Hepatocyte (in vitro differentiated cells): ENCODE measurements at places on chromosomes 12 and 14. TPM values are rescaled to one million over a fixed set of nuclear protein-coding genes. Genes with fewer than 3 reads are reported as not detected.

DNA sequence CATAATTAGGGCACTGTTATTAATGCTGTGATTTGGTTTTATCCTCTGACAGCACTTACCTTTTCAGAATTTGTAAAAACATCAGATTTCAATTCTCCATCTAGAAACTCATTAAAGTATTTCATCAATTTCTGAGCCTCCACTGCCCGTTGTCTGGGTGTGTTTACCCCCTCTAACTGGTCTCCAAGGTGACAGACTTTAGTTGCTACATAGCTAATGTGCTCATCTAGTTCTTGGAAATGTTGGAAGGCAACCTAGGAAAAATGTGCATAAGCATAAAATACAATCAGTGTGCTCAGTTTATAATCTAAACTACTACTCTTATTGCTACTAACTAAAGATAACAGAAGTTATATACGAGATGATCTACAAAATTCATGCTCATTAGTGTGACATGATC, 24.6 kb downstream of the EXOC5 start:
- H3K27me3 ChIP-seq: no peaks in the 10 kb centered on the region
- DNase-seq: no peak
- no peaks in the 10 kb centered on the region for H3K4me1 ChIP-seq
- no peaks in the 10 kb centered on the region for H3K36me3 ChIP-seq
- H3K27ac ChIP-seq: no peak overlapping the region

GRCh38 chr12:29783773-29784666, at the start of gene TMTC1:
Gene TMTC1, minus strand, starts transcription at chr12:29783942. Its CDS starts 191 bp downstream, at chr12:29783751.
- peak within 1 kb of the TSS; percentile 78 for H3K4me3 ChIP-seq
- H3K36me3 ChIP-seq: no peaks in the 10 kb centered on the region
- DNase-seq: peak; percentile 81
- peak within 1 kb of the TSS; percentile 71 for H3K27ac ChIP-seq
- H3K27me3 ChIP-seq: peaks cover 31% of the 10 kb centered on the region

- H3K4me3 ChIP-seq: no peak overlapping the region
- no peak overlapping the region for H3K27ac ChIP-seq
- H3K27me3 ChIP-seq: no peaks in the 10 kb centered on the region
- peaks cover 7% of the 10 kb centered on the region for H3K4me1 ChIP-seq
- H3K36me3 ChIP-seq: no peaks in the 10 kb centered on the region
These were observed 24.4 kb downstream of the FBXW8 start for GRCh38 chr12:116934908-116935705.

DNA sequence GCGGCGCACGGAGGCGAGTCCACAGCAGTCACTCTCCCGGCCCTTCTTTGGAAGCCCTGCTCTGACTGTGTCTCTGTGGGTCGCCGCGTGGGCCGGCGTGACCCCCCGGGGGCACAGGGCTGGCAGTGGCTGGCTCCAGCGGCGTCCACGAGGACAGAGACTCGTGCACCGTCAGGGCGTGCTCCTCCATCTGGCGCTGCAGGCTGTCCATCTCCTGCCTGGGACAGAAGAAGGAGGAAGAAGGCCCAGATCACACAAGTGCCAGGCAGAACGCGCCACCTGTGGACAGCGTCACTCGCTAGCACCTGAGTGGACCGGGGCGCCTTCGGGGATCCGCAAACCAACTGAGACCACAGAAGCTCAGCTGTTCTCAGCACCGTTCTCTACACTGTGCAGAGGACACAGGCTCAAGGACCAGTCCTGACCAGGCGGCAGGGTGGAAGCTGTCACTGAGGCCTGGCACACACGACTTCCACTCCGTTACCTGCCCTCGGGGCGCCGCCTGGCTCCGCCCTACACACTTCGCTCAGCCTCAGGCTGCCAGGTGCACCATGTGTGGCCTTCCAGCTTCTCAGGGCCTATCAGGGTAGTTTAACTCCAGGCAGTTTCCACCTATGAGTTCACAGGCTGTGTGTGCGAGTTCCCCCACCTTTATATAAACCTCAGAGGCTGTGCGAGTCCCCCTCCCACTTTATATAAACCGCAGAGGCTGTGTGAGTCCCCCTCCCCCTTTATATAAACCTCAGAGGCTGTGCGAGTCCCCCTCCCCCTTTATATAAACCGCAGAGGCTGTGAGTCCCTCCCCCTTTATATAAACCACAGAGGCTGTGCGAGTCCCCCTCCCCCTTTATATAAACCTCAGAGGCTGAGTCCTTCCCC, 11.7 kb upstream of the ANKLE2 start:
- no peak for DNase-seq

- H3K27me3 ChIP-seq: no peaks in the 10 kb centered on the region
- DNase-seq: no peak
- no peak overlapping the region for H3K27ac ChIP-seq
- H3K36me3 ChIP-seq: no peaks in the 10 kb centered on the region
These were observed 193.6 kb downstream of the BCL11B start for GRCh38 chr14:99078426-99078825.

DNA sequence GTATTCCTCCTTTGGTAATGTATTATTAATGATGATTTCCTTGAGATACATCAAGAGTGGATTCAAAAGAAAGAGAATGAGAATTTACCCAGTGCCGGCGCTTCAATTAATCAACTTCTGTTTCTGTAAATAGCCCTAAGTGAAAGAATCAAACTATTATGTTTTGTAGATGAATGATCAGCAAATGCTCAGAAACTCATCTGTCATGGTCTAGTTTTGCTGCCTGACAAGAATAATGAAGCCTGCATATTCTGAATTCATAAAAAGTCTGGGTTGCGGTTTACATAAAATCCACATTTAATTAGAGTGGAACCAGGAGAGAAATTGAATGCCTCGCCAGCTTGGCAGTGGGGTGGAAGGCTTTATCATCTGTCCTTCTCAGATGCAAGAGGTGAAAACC, 325.3 kb downstream of the GALC start:
- no peaks in the 10 kb centered on the region for H3K4me1 ChIP-seq
- H3K27me3 ChIP-seq: no peaks in the 10 kb centered on the region

DNA sequence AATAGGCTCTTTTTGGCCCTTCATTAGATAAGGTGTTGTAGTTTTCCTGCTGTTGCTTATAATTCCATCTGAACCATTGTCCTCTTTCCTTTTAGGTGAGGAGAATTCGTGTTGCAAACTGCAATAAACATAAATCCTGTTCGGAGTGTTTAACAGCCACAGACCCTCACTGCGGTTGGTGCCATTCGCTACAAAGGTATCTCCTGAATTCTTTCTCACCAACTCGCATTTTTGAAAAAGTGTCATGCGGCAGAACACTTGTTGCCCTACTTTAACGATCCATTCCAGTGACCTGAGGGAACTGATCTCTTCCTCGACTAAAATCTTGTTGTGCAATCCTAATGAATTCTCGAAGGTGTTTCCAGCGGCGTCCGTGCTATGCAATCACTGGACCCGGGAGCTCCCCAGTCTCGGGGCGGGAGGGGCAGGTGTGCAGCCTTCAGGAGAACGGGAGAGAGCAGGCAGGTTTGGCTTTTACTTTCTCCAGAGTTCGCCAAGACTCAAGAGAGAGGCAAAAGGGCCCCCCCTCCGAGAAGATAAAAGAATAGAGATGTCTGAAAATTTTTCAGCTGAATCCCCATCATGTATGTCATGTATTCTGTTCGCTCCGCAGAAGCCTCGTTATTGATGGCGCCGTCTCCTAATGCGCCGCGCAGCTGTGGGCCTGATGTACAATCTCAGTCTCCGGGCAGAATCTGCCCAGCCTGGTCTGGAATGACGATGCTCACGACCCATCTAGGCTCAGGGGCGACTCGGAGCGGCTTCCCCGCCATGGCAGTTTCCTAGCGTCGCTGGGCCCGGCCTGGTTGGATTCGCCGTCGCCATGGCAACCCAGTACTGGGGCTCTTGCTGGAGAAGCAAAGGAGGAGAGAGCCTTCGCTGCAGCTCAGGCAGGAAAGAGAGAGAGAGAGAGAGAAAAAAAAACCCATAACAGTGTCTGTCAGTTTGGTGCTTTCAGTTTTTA, 38.2 kb downstream of the PLXNC1 start:
- H3K27ac ChIP-seq: no peak overlapping the region
- peaks cover 6% of the 10 kb centered on the region for H3K27me3 ChIP-seq
- H3K4me1 ChIP-seq: peaks cover 26% of the 10 kb centered on the region
- no peak overlapping the region for H3K4me3 ChIP-seq
- DNase-seq: peak; percentile 50

DNA sequence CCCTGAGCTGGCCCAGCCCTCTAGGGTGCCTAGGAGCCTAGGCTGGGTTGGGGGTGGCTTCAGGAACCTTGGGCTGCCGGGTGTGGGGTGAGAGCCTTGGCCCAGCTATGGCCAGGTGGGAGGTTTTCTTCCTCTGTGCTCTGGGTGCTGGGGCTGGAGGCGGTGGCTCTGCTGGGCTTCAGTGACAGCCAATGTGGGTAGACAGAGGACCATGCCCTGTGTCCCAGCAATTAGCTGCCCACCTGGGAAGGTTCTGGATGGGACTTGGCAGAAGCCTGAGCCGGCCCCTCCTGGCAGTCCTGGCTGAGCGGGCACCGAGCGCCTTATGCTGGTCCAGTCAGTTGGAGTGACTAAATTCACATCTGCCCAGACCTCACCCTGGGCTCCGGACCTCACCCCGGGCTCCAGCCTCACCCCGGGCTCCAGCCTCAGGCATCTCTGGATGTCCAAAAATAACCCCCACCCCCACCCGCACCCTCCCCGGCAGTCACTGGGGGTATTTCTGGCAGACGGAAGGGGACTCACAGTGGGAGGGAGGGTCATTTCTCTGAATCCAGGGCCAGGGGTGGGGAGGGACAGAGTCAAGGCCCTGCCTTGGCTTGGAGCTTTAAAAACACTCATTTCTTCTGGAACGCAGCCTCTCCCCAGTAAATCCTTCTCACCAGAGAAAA, 46.9 kb downstream of the CYP46A1 start:
- peak overlapping the region; percentile 60 for H3K4me3 ChIP-seq
- no peaks in the 10 kb centered on the region for H3K36me3 ChIP-seq
- no peak for DNase-seq
- peaks cover 13% of the 10 kb centered on the region for H3K4me1 ChIP-seq
- peak overlapping the region; percentile 96 for H3K27ac ChIP-seq
- no peaks in the 10 kb centered on the region for H3K27me3 ChIP-seq

GRCh38 chr14:50501642-50502041, 30.7 kb downstream of the MAP4K5 start:
- H3K36me3 ChIP-seq: no peaks in the 10 kb centered on the region
- DNase-seq: no peak
- no peak overlapping the region for H3K27ac ChIP-seq
- H3K4me3 ChIP-seq: no peak overlapping the region

GRCh38 chr14:54472315-54472714, 16.5 kb downstream of the GMFB start:
- H3K27me3 ChIP-seq: no peaks in the 10 kb centered on the region
- H3K4me1 ChIP-seq: peaks cover 17% of the 10 kb centered on the region
- H3K4me3 ChIP-seq: no peak overlapping the region

- no peaks in the 10 kb centered on the region for H3K36me3 ChIP-seq
- DNase-seq: peak; percentile 81
- H3K4me1 ChIP-seq: no peaks in the 10 kb centered on the region
- H3K27me3 ChIP-seq: no peaks in the 10 kb centered on the region
- H3K4me3 ChIP-seq: no peak overlapping the region
- no peak overlapping the region for H3K27ac ChIP-seq
These were observed 5.0 kb downstream of the CELA1 start for GRCh38 chr12:51341251-51342007.

DNA sequence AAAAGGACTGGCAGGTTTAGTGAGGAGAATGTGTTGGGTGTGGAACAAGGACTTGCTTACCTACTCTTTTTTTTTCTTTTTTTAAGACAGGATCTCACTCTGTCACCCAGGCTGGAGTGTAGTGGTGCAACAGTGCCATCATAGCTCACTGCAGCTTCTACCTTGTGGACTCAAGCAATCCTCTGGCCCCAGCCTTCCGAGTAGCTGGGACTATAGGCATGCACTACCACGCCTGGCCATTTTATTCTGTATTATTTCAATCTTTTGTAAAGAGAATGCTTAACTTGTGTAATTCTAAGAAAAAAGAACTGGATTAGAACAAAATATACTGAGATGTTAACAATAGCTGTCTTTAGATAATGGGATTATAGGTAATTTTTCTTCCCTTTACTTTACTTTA, 1.9 kb upstream of the VRTN start:
- no peak overlapping the region for H3K27ac ChIP-seq
- peaks cover 3% of the 10 kb centered on the region for H3K27me3 ChIP-seq
- no peak for DNase-seq
- no peaks in the 10 kb centered on the region for H3K36me3 ChIP-seq

DNA sequence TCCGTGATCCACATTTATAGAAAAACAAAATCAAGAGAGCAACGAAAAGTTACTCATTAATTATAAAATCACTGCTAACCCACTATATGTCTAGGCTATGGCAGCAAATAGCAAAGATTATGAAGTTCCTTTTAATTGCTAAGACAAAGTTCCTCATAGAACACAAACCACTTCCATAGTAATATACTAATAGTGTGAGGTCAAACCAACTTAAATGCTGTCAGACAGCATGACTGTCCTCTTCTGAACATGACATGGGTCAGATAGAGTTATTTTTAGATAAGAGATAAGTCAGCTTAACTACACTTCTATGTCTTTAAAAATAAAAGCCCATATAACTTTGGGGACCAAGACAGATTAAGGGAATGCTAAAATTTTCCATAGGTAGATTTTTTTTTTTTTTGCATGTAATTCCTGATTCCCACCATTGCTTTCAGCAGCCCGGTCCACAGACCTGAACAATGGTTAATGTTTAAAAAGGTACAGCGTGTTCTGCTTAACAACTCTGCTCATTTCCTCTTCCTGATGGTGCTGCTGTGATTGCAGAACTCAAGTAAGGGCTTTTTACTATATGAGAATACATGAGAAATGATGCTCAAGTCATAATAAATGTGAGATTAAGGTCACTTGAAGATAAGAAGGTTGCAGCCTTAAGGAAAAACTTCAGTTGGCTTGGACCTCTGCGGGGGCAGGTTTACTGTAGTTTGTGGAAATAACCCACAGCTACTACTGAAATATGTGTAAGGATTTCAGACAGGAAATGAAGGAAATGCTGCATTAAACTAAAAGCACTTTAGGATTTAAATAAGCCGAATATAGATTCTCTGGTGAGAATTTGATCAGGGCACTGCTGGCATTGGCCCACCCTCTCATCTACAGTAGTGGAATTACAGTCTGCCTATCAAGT, 37.7 kb upstream of the DUSP6 start:
- H3K4me1 ChIP-seq: peaks cover 30% of the 10 kb centered on the region
- no peaks in the 10 kb centered on the region for H3K36me3 ChIP-seq
- H3K4me3 ChIP-seq: no peak overlapping the region
- peak; percentile 40 for DNase-seq
- H3K27ac ChIP-seq: peak overlapping the region; percentile 84
- H3K27me3 ChIP-seq: no peaks in the 10 kb centered on the region

The KRT7 gene
- 12.6 and 27.1 TPM in 2 replicates for total RNA-seq

The ANKRD9 gene
- 43.8 and 46.5 TPM in 2 replicates for total RNA-seq

The FBXW8 gene
- 14.1 and 20.6 TPM in 2 replicates for total RNA-seq

The TMEM132C gene
- 9.3 and 10.6 TPM in 2 replicates for total RNA-seq

The SLC38A4 gene
- 34.7 and 37.3 TPM in 2 replicates for total RNA-seq

The SLC5A8 gene
- total RNA-seq: not detected in 2 replicates

The COCH gene
- 3.3 and 3.5 TPM in 2 replicates for total RNA-seq

The CIROP gene
- total RNA-seq: not detected in 2 replicates

The MED13L gene
- 122 and 135 TPM in 2 replicates for total RNA-seq
